Stimulated activated CD4-positive, alpha-beta T cell treated with anti-CD3 and anti-CD28 coated beads, Interleukin-1b, Interleukin-23, amount 100 ng/mL, for 4 hours (primary cell): ENCODE measurements at places on chromosomes 3 and 15.

DNA sequence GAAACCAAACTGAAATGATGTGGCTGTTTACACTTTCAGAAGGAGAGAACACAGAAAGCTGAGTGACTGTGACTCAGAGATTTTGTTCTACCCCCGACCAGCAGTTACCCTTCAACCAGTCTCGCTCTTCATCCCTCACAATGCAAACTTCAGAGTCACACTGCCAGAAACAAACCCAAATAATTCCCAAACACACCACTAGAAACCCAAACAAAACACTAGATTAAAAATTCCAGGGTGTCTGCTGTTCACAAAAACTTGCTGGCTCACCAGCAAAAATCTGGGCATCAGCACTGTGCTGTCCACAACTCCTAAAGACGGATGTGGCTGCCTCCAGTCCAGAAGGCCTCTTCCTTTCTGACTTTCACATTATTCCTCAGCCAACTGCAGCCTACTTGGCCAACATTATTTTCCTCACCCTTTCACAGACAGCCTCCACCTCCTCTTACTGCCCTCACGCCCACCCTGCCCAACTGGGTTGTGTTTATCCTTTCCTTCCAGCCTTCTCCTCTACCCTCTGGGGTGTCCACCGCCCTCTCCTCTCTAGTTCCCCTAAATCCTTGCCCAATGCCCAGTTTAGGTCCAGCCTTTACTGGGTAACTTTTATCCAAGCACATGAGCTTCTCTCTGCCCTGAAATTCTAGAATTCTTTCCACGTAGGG lies 71.4 kb downstream of the MECOM start:
- DNase-seq: no peak

DNA sequence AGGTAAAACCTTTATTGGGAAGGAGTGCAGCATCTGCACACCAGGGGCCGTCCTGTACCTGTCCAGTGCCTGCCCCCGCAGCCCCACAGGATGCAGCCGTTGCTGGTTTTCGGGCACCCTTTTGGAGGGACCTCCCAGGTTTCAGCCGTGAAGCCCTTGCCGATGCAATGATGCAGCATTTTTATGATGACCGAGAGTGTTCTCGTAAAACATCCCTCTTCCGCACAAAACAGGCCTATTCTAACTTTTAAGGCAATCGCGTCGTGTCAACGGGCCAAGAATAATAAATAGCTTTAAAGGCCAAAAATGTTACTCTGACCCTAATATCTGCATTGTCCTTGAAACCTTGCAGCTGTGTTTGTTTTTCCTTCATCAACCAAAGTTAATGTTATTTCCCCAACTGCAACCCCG lies 126.1 kb downstream of the LRRK1 start:
- no peak for DNase-seq

DNA sequence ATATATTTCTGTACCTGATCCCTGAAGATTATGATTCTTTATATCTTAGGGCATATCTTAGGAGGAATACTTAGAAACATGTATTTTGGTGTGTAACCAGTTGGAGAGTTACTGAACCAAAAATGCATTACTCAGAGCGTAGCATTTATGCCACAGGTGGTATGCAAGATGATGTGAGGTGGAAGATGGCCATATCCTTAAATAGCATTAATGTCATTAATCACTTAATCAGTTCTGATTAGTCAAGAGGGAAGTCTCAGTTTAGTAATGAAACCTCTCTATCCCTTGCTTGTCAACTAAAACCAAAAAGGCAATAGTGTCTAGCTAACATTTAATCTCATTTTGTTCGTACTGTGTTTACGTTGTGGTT lies 130.5 kb upstream of the PHLDB2 start:
- DNase-seq: no peak

DNA sequence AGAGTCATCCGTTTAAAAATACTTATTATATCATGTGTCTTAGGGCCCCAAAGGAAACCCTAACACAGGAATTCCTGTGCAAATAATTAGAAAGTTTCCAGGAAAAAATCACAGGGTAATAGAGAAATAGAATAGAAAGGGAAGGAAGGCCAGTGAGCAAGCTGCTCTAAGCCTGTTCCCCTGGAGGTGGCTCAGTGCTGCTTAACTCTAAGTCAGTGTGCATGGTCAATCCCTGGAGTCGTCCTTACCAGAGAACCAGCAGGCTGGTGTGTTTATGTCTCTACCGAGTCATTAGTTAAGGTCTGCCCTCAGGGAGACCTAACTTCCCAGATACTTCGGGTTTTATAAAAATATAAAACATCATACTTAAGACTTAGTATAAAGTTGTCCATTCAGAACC lies 21.0 kb upstream of the MCF2L2 start:
- no peak for DNase-seq

DNA sequence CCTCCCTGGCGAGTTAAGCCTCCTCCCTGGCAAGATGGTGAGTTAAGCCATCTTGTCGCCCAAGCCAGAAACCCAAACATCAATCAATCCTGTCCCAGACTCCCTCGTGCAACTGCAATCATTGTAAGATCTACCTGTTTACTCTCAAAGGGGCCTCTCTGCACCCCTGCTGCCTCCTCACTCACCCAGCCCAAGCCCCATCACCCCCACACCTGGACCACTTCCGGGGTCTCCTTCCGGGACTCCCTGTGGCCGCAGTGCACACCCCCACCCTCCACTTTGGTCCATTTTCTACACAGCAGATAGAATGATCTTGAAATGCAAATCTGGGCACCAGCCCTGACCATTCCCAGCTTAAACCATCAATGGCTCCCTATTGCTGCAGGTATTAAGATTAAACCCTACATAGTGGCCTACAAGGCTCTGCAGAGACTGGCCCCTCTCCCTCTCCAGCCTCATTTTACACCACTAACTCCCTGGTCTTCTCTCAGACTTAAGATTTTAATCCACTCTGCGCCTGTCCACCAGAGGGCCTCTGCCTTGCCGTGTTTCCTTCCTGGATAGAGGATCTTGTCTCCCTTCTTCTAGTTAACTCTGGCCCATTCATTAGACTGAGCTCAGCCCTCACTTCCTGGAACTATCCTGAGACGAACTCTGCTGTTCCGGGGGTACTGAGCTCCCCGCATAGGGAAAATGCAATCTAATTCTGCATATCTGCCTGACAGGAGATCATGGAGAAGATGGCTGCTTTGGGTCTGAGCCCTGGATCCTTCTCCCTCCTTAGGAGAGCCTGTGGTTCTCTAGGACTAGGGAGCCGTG lies 41.9 kb upstream of the SLC6A1 start:
- DNase-seq: no peak

DNA sequence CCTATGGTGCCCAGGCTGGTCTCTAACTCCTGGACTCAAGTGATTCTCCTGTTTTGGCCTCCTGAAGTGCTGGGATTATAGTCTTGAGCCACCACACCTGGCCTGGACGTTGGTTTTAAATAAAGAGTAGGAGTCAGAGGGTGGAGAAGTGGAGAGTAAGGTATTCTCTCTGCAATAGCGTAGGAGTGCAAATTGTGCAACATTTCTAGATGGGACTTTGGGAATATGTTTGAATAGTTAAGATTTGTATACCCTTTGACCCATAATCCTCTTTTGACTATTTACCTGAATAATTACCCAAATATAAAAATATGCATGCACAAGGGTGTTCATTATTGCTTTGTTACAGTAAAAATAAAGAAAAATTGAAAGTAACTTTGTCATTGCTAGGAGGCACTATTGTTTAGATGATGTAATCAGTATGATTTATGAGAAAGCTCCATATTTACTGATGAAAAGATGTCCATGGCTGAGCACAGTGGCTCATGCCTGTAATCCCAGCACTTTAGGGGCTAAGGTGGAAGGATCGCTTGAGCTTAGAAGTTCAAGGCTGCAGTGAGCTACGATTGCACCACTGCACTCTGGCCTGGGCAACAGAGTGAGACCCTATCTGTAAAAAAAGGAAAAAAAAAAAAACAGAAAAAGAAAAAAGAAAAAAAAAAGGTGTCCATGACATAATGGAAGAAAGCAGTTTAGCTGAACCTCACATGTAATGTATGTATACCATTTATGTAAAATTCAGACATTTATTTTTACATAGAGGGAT lies 15.1 kb upstream of the XYLB start:
- no peak for DNase-seq

GRCh38 chr3:171190668-171191067 lies 164.1 kb upstream of the SLC2A2 start:
- DNase-seq: no peak

DNA sequence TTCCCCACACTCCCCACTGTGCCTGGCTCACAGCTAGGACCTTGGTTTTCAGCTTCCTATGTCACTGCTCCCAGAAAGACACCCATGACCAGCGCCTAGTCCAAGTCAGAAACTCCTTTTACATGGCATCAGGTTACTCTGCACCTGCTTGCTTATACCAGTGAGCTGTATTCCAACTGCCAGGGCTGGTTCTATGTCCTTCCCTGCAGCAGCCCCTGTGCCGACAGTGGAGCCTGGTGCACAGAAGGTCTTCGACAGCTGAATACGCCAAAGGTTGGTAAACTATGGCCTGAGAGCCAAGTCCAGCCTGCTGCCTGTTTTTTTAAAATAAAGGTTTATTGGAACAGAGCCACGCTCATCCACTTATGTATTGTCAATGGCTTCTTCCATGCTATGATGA lies 102.5 kb downstream of the IQSEC1 start:
- DNase-seq: no peak

- DNase-seq: peak; percentile 67
These were observed 9.7 kb downstream of the NTRK3 start for GRCh38 chr15:88246666-88247446.
